ENCODE measurements at places on chromosomes 16 and 17.

DNA sequence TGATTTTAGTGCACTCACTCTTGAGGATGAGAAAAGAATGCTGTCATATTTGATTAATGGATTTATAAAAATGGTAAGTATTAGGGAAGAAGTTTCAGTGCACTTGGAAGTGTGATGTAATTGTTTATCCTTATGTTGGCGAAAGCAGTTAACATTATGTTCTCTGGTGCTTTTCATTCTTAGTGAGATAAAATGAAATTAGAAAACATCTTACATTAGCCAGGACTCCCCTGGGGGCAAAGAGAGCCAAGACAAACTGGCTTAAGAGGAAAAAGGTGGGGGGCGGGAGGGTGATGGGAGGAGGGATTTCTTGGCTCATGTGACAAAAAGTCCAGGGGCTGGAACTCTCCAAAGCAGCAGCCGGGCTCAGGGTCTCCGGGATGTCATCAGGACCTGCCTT lies 73.2 kb downstream of the KNOP1 start:
- DNase-seq, result no peak

DNA sequence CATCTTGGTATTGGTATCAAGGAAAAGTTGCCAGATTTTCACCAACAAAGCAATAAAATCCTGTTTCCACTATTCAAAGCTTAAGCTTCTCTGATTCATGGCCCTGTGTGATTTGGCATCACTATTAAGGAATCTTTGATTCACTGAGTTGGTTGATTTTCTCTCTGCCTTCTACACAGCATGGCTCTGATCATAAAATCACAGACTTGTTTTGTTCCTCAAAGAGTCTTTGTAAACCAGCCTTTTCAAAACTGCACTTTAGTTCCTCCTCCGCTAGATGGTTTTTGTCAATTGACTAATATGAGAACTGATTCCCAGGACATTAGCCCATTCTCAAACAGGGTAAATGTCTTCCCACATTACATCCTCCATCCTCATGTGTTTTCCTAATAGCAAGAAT lies 197.6 kb downstream of the DNAH9 start:
- DNase-seq, result no peak

DNA sequence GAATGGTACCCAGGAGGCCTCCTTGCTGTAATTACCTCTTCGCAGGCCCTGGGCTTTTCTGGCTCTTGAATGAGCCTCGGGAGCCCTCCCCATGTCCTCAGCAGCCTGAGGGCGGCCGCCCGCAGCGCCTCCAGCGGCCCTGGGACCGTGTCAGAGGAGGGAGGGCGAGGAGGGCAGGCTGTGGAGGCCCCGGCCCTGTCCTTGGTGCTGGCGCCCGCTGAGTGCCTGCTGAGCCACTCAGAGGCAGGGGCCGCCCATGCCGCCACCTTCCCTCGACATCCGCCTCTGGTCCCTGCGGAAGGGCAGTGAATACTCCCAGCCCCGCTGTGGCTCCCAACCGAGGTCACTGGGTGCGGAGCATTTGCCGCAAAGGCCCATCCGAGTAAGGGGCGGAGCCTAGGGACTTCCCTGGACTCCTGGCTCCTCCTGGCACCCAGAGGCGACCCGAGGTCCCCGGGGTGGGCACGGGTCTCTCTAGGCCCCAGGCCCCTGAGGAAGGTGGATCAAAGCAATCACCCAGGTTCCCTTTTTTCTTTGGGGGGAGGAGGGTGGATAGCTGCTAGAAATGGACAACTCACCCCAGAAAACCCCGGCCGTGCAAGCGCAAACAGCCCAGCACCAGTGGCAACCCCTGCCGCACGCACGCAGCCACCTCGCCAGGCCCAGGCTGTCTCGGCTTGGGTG lies 2.8 kb downstream of the RBFOX3 start:
- no peak for DNase-seq

DNA sequence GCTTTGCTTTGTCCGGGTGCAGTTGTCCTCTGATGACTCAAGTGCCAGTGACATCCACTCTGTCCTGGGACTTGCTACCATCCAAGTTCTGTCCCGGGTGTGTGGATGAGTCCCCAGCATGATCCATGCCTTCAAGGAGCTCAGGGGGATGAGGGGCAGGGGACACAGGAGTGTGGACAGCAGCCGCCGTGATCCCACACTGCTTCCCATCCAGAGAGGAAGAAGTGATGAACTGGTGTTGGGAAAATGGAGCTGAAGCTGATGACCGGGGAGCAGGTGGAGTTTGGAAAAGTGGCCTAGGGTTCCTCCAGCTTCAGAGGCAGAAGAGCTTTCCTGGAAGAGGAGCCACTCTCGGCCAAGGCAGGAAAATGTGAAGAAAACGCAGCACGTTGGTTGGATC lies 249.6 kb upstream of the TNRC6C start:
- no peak for DNase-seq

GRCh38 chr16:79653373-79653891 lies 52.9 kb upstream of the MAF start:
- no peak for DNase-seq

All from NCI-H187 (cell line).